Epithelial cell of proximal tubule (primary cell): ENCODE measurements at places on chromosomes 4 and X. TPM values are rescaled to one million over a fixed set of nuclear protein-coding genes. Genes with fewer than 3 reads are reported as not detected.

Gene HELQ
- total RNA-seq, result 5.8 and 8.6 TPM in 2 replicates

DNA sequence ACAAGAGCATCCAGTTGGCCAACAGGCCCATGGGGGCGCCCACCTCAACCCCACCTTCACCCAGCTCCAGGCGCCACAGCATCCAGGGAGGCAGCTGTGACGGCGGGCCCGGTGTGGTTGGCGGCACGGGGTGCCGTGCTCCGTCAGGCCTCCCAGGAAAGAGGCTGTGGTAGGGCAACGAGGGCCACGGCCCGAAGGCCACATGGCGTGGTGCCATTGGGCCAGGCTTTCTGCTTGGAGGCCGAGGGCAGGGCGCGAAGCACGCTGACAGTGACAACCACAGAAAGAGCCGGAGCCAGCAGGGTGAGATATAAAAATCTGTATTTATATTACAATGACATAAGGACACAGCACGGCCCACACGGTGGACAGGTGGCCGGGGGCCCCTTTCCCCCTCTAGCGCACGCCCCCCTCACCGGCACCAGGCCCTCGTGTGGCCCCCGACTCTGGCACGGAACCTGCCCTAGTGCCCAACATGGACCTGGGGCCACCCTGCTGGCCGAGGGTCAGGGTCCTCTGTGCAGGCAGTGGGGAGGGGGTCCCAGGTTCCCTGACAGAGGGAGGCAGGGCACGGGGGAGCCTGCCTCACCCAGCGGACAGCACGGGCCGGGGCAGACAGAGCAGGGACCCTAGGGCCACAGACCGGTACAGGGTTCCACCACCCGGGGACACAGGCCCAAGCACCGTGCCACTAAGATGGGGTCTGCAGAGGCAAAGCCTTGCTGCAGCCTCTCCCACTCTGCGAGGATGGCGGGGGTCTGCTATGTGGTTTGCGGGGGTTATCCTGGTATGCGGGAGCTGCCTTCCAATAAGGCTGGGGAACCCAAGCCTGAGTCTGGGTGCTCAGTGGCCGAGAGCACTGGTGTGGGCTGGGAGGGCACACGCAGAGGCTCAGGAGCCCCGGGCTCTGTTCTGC, 5.5 kb upstream of the HAUS3 start:
- no peak for DNase-seq

- DNase-seq, result no peak
These were observed 47.3 kb downstream of the MGST2 start for GRCh38 chr4:139712882-139713281.

DNA sequence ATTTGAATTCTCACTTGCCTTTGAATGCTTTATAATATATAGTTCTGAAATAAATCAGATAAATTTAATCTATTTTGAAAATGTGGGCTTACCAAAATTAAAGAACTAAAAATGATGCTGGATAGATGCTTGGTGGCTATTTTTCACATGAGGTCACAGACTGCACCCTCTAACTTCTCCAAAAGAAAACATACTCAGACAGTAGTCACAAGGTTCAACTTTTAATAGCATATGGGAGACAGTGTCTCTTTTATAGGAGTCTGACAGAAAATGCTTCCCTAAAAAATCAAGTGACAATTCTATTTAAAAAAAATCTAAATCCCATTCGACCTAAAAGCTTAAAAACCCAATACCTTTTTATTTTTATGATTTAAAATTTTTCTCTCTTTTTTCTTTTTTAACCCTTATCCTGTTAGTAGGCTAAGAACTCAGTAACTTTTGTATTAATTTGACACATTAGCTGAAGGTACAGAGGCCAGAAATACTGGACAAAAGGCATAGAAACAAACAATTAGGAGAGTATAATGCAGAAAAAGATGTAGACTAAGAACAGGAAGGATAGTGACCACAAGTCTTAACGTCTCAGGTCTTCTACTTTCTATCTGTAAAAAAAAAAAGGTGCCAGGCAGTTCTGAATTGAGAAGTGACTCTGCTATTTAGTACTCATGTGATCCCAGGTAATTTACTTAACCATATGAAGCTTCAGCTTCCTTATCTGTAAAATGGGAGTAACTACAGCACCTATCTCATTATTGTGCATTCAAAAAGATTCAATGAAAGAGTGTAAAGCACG, 7.6 kb downstream of the TIGD4 start:
- DNase-seq, result no peak

Gene FOXP3
- 0.07 TPM in 1 of 2 replicates, not detected in the other for total RNA-seq

- no peak for DNase-seq
These were observed 222.1 kb downstream of the PARM1 start for GRCh38 chr4:75154994-75155393.

Gene CXCL11
- 0.06 and 0.22 TPM in 2 replicates for total RNA-seq

Gene ADGRG4
- total RNA-seq, result not detected in 2 replicates

DNA sequence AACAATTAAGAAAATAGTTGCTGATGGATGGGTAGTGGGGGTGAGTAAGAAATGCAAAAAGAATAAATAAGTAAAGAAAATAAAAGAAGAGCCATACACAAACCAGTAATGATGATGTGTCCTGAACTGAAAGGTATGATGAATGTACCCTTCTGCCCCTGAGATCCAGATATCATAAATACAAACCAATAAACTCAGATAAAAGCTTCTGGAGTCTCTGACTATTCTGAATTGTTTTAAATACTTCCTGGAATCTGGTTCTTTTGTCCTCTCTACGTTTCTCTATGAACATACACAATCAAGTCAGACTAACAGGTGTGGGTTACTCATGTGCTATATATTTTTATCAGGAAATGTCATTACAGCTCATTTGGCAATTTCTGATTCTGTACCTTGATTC, 153.4 kb downstream of the PPP1R2C start:
- no peak for DNase-seq

DNA sequence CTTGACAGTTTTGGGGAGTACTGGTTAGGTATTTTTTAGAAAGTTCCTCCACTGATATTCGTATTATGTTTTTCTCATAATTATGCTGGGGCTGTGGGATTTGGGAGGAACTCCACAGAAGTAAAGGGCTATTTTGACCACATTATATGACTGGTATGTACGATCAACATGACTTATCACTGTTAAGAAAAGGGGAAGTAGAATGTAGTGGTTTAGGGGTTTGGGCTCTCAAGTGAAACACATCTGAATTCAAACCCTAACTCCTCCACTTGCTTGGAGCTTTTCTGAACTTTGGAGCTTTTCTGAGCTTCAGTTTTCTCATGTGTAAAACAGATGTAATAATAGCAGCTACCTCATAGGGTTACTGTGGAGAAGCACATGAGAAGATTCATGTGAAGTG, 96.4 kb upstream of the C1GALT1C1 start:
- no peak for DNase-seq

DNA sequence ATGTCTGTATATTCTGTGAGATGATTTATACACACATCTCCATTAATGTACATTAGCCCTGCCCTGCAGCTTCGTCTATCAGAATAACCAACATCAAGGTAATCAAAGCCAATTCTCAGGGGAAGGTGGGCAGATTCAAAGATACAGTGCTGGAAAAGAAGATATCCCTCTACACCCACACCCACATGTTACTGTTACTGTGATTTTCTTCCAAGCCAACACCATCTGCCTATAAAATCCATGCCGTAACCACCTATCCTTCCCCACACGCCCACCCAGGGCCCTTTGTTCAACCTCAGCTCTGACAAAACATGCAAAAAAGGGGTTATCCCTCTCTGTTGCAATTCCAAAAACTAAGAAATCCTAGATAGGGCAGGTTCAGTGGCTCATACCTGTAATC, 20.0 kb downstream of the OPHN1 start:
- DNase-seq, result no peak

Gene SSX2
- not detected in 2 replicates for total RNA-seq

GRCh38 chr4:2697995-2698414, 58.1 kb downstream of the TNIP2 start:
- no peak for DNase-seq

Gene ZCCHC18
- 0.63 and 1.2 TPM in 2 replicates for total RNA-seq

DNA sequence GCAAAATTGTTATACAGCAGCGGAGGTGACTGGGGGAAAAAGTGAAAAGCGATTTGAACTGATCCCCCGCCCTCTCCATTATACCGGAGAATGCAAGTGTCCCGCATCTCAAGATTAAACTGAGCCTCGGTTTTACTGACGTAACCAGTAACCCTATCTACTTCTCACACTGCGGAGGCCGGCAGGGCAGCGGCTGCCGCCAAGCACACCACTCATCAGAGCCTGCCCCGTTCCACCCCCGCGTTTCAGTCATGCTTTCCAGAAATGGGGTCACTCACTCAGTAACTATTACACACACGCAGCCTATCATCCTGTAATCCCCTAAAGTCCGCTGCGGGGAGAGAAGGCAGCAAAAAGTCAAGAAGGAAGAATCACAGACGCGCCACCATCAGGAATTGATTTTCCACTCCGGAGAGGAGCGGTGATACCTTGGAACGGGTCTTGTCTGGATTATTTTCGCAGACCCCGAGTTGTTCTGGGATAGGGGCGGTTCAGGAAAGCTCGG, 1.4 kb downstream of the RPS6KA3 start:
- no peak for DNase-seq

- no peak for DNase-seq
These were observed 91.6 kb downstream of the TSPAN7 start for GRCh38 chrX:38652934-38653442.

DNA sequence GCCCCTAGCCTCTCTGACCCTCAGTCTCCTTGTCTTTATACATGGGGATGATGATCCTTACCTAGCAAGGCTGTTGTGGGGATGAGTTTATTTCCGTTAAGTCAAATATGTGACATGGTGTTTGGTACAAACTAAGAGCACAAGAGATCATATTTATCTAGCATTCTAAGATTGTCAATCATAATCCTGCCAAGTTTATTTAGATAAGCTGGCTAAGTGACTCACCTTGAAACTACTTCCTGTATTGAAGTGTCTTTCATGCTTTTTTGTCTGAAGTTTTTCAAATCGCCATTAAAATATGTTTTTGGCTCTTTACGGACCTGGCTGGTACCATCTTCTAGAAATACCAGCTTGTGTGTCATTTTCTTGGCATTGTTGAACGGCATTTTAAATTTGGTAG, 30.7 kb downstream of the MAP7D3 start:
- no peak for DNase-seq

- no peak for DNase-seq
These were observed 137.2 kb downstream of the SMIM20 start for GRCh38 chr4:26051240-26051639.

Gene STK32B
- 3.7 and 4.2 TPM in 2 replicates for total RNA-seq

Gene USP26
- not detected in 2 replicates for total RNA-seq

GRCh38 chr4:6855692-6856297, 53.8 kb upstream of the TBC1D14 start:
- no peak for DNase-seq

- no peak for DNase-seq
These were observed 13.8 kb upstream of the GPC3 start for GRCh38 chrX:133999031-133999705.

DNA sequence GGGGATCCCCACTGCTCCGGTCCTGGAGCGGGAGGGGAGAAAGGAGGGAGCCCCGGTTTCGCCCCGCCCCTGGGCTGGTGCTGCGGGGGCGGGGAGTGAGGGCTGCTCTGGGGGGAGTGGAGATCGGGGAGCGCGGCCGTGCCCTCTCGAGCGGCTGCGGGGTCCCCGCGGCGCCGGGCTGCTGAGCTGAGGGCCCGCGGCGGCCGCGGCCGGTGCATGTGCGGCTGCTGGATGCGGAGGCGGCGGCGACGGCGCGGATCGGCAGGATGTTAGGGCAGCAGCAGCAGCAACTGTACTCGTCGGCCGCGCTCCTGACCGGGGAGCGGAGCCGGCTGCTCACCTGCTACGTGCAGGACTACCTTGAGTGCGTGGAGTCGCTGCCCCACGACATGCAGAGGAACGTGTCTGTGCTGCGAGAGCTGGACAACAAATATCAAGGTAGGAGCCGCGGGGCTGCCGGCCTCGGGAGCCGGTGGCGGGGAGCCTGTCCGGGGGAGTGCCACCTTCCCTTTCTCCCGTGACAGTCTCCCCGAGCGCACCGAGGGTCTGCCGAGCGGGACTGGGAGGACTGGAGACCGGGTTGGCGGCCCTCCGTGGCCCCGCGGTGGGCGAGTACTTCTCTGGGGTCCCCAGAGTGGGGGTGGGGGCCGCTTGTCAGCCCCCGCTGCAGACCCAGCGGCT, at the start of gene ING2:
Gene ING2, plus strand, starts transcription at position 129 of the 681 bp plus-strand sequence. Its CDS starts 138 bp downstream, at position 267.
- no peak for DNase-seq

GRCh38 chrX:83535417-83536196, 27.5 kb downstream of the POU3F4 start:
- no peak for DNase-seq

GRCh38 chr4:95102162-95102790, 344.5 kb downstream of the BMPR1B start:
- no peak for DNase-seq

DNA sequence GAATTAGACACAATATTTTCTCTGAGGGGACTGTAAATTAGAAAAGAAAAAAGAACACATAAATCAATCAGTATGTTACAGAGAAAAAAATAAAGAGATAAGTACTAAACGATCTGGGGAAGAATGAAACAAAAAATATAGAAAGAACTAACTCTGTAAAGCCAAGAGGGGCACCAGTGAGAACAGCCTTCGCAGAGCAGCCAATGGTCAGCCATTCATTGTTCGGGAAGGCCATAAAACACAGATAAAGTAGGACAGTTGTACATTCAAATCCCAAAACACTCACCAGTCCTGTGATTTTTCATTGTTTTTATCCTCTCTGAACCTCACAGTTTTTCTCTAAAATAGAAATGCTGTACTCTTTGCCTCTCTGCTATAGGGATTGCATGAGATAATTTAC, 127.9 kb downstream of the NEK1 start:
- no peak for DNase-seq

- no peak for DNase-seq
These were observed 4.8 kb downstream of the C4orf54 start for GRCh38 chr4:99652596-99653436.

GRCh38 chrX:131564553-131565229, 20.8 kb downstream of the OR13H1 start:
- DNase-seq, result no peak

Gene PPEF1
- total RNA-seq, result not detected in 2 replicates

DNA sequence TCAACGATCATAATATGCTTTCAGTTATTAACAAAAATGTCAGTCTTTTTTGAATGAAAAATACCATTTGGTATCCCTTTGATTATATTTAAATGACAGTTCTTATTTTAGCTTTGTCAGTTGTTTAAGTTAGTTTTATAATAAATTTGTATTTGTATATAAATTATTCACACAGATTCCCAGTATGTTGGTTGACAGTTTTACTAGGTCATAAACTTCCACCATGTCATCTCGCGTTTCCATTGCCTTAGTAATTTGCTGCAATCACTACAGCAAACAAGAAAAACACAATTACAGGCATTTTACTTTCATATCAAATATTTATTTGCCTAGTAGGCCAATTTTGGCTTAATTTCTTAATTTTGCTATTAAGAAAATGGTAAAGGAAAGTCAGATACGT, 109.6 kb upstream of the ANK2 start:
- no peak for DNase-seq

- DNase-seq, result no peak
These were observed 68.7 kb upstream of the ARX start for GRCh38 chrX:25084446-25084845.

Gene TMEM131L
- 4.5 and 8.0 TPM in 2 replicates for total RNA-seq

Gene FRMD7
- total RNA-seq, result not detected in 2 replicates
